ENCODE measurements at places on chromosomes 6 and 20.

DNA sequence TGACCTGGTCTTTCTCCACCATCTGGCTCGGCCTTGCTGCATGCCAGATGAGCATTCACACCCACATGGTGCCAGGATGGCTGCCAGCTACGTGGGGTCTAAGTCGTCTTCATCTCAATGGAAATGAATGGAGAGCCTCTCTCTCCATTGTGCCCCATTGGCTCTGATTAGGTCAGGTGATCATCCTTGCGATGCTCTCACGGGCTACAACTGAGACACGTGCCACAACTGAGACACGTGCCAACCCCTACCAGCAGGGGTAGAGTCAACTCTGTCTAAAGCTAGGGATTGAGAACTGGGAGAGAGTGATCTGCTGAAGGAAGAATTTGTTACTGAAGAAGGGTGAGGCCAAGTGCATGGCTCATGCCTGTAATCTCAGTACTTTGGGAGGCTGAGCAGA, 67.3 kb upstream of the RALY start:
- DNase-seq = no peak

- no peak for DNase-seq
These were observed 52.1 kb downstream of the RIPOR2 start for GRCh38 chr6:24883618-24884017.

DNA sequence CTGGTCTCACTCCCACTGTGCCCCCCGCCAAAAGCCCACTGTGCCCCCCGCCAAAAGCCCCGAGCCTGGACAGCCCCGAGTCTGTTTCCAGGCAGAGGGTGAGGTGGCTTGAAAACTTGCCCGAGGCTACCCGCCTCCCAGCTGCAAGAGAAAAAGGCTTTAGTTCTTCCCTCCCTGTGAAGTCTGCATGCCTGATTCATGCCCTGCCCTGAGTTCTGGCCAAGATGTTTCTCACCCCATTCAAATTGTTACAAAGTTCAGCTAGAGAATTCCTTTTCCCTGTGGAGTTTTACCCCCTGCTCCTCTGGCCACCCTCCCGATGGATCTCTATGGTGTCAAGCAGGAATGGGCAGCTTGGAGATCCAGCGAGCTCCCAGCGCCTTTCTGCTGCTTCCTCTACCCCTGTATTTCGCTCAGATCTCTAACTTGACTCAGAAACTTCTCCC, 298.8 kb upstream of the MAP3K7 start:
- DNase-seq = no peak

- peak; percentile 27 for DNase-seq
These were observed 1.0 kb downstream of the PXDC1 start for GRCh38 chr6:3750317-3751076.

GRCh38 chr20:21496452-21496851, 17.4 kb downstream of the NKX2-2 start:
- no peak for DNase-seq

- DNase-seq = no peak
These were observed 47.0 kb downstream of the MAP3K5 start for GRCh38 chr6:136745300-136745699.

- DNase-seq = no peak
These were observed 70.4 kb downstream of the PLCB4 start for GRCh38 chr20:9139106-9139833.

DNA sequence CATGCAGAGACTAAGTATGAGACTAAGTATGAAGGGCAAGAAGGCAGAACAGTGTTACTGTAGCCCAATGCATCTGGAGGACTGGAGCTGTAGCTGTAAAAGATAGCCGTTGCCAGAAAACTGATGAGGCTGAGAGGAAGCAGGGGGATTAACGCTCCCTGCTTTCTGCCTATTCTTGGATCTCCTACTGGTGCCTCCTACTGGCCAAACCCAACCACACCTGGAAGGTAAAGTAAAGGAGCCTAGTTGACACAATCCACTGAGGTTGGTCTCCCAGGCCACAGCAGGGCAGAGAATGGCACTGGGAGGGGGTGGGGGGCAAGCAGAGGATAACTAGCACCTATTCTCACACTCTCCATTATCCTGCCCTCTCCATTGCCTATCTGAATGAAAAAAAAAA, 105.0 kb upstream of the MRPS10 start:
- DNase-seq = no peak

DNA sequence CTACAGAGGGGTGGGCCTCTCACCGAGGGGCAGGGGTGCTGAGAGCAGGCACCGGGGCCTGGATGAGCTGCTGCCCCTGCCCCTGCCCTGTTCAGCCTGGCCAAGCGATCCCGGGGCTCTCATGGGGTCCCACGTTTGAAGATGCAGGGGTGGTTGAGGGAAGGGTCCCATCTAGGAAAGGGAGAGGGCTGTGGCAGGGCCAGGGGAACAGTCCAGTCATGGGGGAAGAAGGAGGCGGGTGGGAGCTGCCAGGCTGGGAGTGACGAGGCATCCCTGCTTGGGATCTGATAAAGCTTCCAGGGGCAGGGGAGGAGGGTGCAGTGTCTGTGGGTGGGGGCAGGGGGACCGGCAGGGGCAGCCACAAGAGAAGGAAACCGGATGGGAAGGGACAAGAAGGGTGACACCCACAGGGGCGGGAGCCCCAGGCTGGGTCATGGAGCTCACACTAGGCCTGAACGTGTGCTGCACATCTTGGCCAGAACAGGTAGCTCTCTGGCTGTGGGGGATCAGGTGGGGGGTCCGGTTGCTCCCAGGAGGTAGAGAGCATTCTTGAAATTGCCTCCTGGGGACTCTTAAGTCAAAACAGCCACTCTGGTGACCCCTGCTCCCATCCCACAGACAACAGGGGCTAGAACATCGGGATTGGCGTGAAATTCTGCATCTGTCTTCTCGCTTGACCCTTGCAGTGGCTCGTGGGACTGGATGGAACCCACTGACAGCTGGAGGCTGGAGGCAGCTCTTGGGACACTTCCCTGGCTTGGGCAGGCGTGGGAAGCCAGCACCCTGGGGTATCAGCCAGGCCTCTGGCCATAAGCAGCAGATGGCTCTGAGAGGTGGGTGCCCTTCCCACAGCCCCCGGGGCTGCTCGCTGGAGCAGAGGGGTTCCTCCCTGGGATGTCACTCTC, 58.0 kb upstream of the GATA5 start:
- no peak for DNase-seq
